ENCODE measurements at places on chromosomes 1 and 21.

DNA sequence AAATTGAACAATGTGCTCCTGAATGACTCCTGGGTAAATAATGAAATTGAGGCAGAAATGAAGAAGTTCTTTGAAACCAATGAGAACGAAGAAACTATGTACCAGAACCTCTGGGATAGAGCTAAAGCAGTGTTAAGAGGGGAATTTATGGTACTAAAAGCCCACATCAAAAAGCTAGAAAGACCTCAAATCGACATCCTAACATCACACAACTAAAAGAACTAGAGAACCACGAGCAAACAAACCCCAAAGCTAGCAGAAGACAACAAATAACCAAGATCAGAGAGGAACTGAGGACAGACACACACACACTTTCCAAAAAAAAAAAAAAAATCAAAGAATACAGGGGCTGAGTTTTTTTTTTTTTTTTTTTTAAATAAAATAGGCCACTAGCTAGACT is 564.2 kb downstream of the SMYD3 start:
- no peak for DNase-seq

- no peak for DNase-seq
These were observed 46.5 kb downstream of the PRDM16 start for GRCh38 chr1:3115275-3116149.

DNA sequence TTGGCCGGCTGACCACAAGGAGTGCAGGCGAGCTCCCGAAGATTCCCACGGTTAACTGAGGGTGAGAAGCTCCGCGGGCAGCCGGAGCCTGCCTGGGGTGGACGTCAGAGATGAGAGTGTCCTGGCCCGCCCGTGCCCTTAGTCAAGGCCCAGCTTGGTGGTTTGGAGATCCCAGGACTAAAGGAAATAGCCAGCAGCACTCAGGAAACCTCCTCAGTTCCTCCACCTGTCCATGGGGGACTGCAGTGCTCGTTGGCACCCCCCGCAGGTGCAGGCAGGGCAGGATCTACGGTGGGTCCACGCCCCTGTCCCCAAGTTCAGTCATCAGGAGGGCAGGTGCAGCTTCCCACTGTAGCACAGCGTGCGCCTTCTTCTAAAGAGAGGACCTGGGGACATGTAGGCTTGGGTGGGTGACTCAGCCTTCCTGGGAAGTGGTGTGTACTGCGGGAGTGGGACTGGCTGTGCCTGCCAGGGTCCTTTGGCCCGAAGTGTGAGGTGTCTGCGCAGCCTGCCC is 32.5 kb downstream of the SLX9 start:
- DNase-seq: no peak

DNA sequence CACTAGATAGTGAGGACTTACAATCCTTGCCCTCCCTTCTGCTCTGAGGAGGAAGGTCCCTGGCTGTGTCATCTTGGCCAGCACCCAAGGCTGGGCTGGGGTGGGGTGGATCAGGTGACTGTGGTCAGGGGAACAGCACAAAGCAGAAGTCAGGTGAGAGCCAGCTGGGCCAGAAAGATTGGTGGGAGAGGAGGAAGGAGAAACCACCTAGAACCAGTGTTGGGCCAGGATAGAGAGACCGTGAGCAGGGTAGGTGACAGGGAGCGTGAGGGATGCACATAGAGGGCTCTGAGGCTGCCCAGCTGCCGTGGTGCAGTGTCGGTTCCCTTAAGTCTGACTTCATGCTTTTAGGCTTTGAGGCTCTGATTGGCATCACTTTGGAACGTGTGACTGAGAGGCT is 22.7 kb downstream of the NCF2 start:
- DNase-seq: no peak

GRCh38 chr1:209409780-209410179 is 173.7 kb upstream of the CAMK1G start:
- DNase-seq: no peak

- DNase-seq: no peak
These were observed 43.7 kb downstream of the CHAF1B start for GRCh38 chr21:36428761-36429432.

GRCh38 chr1:180231936-180232335 is 1.9 kb downstream of the LHX4 start:
- no peak for DNase-seq

GRCh38 chr1:109499661-109500536 is 6.0 kb downstream of the CYB561D1 start:
- DNase-seq: no peak

- no peak for DNase-seq
These were observed 23.9 kb downstream of the VAV3 start for GRCh38 chr1:107941123-107941522.

- no peak for DNase-seq
These were observed 6.4 kb downstream of the XCL1 start for GRCh38 chr1:168582688-168583336.

GRCh38 chr1:86156566-86157455 is at the start of gene COL24A1:
Gene COL24A1 (minus strand): TSS chr1:86156772. CDS start chr1:86156396, 376 bp downstream.
- no peak for DNase-seq

GRCh38 chr1:178593515-178593914 is 80.6 kb downstream of the TEX35 start:
- no peak for DNase-seq

- DNase-seq: no peak
These were observed 10.9 kb downstream of the TMPRSS2 start for GRCh38 chr21:41497008-41497407.

GRCh38 chr1:61888808-61889207 is 146.5 kb downstream of the PATJ start:
- no peak for DNase-seq

Data from fibroblast of the conjunctiva (primary cell).